ENCODE measurements at places on chromosomes 1 and 21. TPM values are rescaled to one million over a fixed set of nuclear protein-coding genes. Genes with fewer than 3 reads are reported as not detected.

The GNG4 gene
- total RNA-seq = 3.7 TPM

The UBXN10 gene
- 1.4 TPM for total RNA-seq

The TMPRSS15 gene
- not detected for total RNA-seq

The SYT11 gene
- total RNA-seq = 38.8 TPM

The PLEKHN1 gene
- 2.4 TPM for total RNA-seq

The AKR7A3 gene
- total RNA-seq = 1.6 TPM

The TFF2 gene
- total RNA-seq = not detected

The SELENON gene
- 8.2 TPM for total RNA-seq

The CLDN17 gene
- not detected for total RNA-seq

The LMOD1 gene
- not detected for total RNA-seq

The ADAMTSL4 gene
- total RNA-seq = 0.95 TPM

The RAVER2 gene
- 0.34 TPM for total RNA-seq
